Activated B cell treated with CpG ODN at 0.5 μM for 24 hours (primary cell): ENCODE measurements at places on chromosomes 5 and 9. TPM values are rescaled to one million over a fixed set of nuclear protein-coding genes. Genes with fewer than 3 reads are reported as not detected.

TUSC1 gene
- 0.64 and 0.76 TPM in 2 replicates for total RNA-seq

TYRP1 gene
- not detected in 2 replicates for total RNA-seq

NPR3 gene
- total RNA-seq = not detected in 2 replicates

INSL6 gene
- not detected in 2 replicates for total RNA-seq

PCDHGA9 gene
- 1.1 and 1.3 TPM in 2 replicates for total RNA-seq

ZNF354C gene
- total RNA-seq = 6.3 and 7.1 TPM in 2 replicates

CIZ1 gene
- total RNA-seq = 142 and 160 TPM in 2 replicates

WDR38 gene
- total RNA-seq = not detected in 2 replicates

ECM2 gene
- total RNA-seq = not detected in 2 replicates

DNAH5 gene
- total RNA-seq = not detected in 2 replicates

CCDC183 gene
- total RNA-seq = not detected in 2 replicates

RMRP gene
- total RNA-seq = 8,247 and 9,516 TPM in 2 replicates

TMOD1 gene
- total RNA-seq = 1.2 and 1.9 TPM in 2 replicates

SOWAHA gene
- total RNA-seq = not detected in 2 replicates

RETREG1 gene
- total RNA-seq = 3.3 and 3.5 TPM in 2 replicates

IGFBPL1 gene
- not detected in 2 replicates for total RNA-seq

SV2C gene
- not detected in 2 replicates for total RNA-seq

TMEM8B gene
- 5.0 and 8.0 TPM in 2 replicates for total RNA-seq

CAMK2A gene
- not detected in 2 replicates for total RNA-seq

IFNB1 gene
- not detected in 2 replicates for total RNA-seq

SNX18 gene
- total RNA-seq = 59.2 and 63.4 TPM in 2 replicates

FST gene
- not detected in 2 replicates for total RNA-seq

GLRA1 gene
- not detected in 2 replicates for total RNA-seq

CDX1 gene
- not detected in 2 replicates for total RNA-seq

NXNL2 gene
- not detected in 2 replicates for total RNA-seq

DIAPH1 gene
- 136 and 138 TPM in 2 replicates for total RNA-seq

SLC6A18 gene
- not detected in 2 replicates for total RNA-seq

CLPTM1L gene
- 87.5 and 100 TPM in 2 replicates for total RNA-seq

CCDC187 gene
- total RNA-seq = 0.51 and 0.69 TPM in 2 replicates

BARX1 gene
- not detected in 2 replicates for total RNA-seq

GAS1 gene
- not detected in 2 replicates for total RNA-seq

GLDC gene
- total RNA-seq = 2.3 and 2.6 TPM in 2 replicates

ZNF346 gene
- 28.0 and 31.4 TPM in 2 replicates for total RNA-seq

ENHO gene
- not detected in 2 replicates for total RNA-seq

FAT2 gene
- 0.02 TPM in 2 replicates for total RNA-seq

APBA1 gene
- total RNA-seq = not detected in 2 replicates
